Sigmoid colon (tissue), 7 donors: ENCODE measurements at places on chromosomes 13 and 19. TPM values are rescaled to one million over a fixed set of nuclear protein-coding genes. Genes with fewer than 3 reads are reported as not detected.

Gene MAP4K1
- total RNA-seq: 8.9 TPM

Gene CEACAM8
- not detected for total RNA-seq

Gene REXO1
- total RNA-seq: 17.4 TPM

GRCh38 chr19:4576016-4576933 lies 16.8 kb upstream of the SEMA6B start:
- peak; percentile 76 for DNase-seq

- no peak for DNase-seq
Observed at GRCh38 chr19:10854350-10855089, 6.3 kb downstream of the C19orf38 start.

DNA sequence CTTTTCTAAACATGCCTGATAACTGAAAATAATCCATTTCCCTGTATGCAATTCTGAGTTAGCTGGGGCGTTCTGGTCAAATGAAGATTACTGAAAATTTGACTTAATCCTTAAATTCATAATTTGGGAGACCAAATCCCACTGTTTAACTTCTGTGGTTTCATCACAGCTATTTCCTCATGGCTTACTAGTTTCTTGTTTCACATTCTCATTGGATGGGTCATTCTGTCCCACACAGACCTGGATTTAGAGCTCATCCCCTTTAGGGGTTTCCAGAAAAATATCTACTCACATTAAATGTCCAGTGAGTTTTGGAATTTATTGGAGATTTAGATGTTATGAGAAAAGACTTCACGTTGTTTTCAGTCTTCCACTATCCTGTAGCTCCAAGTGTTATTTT lies 709.3 kb upstream of the KLHL1 start:
- no peak for DNase-seq

DNA sequence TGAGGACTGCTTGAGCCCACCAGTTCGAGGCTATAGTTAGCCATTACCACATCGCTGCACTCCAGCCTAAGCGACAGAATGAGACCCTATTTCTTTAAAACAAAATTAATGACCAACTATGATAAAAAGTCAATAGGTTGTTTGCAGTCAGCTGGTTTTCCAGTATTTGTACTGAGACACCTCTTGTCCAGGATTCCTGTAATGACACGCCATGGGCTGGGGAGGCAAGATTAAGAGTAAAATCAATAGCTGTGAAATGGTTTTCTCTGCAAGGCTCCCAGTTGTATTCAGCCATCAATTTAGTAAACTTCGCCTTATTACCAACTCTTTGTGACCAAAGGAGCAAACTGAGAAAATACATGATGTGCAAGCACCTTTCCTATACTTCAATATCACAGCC lies 29.5 kb downstream of the STK24 start:
- no peak for DNase-seq

DNA sequence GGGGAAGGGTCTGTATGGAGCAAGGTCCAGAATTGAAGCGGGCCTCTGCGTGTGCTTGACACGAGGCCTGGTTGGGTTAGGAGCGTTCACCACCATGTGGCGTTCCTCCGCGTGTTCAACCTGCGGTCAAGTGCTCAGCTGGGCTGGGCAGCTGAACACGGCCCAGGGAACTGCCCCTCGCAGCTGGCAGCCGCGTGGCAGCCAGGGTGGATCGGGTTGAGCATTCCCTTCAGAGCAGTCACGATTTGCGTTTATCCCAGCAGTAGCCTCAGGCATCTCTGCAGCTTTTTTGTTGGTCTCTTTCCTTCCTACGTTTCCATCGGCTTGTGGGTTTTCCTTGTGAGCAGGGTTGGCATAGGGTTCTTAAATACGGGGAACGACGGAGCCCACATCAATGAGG lies 28.7 kb upstream of the F2RL3 start:
- DNase-seq: no peak

DNA sequence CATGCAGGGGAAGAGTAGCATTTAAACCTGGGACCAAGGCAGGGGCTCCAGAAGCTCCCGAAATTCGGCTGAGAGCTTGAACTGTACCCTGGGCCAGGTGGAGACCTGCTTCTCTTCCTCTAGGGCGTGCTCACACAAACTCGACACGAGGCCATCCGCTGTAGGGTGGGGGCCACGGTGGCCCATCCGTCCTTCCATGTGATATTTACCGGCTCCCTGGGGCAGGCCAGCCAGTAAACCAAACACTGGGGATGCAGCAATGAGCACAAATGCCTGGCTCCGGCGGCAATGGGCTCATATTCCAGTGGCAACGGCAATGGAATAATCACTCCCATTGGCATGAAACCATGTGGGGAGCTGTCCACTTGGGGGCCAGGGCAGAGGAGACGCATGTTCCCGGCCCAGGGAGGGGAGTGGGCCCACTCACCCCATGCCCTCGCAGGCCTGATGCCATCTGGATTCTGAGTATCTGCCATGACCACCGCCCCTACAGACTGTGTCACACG lies 10.8 kb downstream of the SH3GL1 start:
- DNase-seq: no peak

- no peak for DNase-seq
Observed at GRCh38 chr19:32131005-32131404, 214.4 kb upstream of the ZNF507 start.

- no peak for DNase-seq
Observed at GRCh38 chr13:110912651-110913051, 2.2 kb downstream of the ANKRD10 start.
